ENCODE measurements at places on chromosomes 1 and 21.

GRCh38 chr1:121444096-121444495, 259.3 kb downstream of the SRGAP2C start:
- H3K4me1 ChIP-seq, result no peaks in the 10 kb centered on the region
- no peak for DNase-seq
- H3K27me3 ChIP-seq, result no peaks in the 10 kb centered on the region
- no peak overlapping the region for H3K27ac ChIP-seq
- H3K36me3 ChIP-seq, result no peaks in the 10 kb centered on the region
- no peak overlapping the region for H3K4me3 ChIP-seq

- no peak overlapping the region for H3K27ac ChIP-seq
- DNase-seq, result no peak
These were observed 53.2 kb upstream of the SYNC start for GRCh38 chr1:32755810-32756159.

DNA sequence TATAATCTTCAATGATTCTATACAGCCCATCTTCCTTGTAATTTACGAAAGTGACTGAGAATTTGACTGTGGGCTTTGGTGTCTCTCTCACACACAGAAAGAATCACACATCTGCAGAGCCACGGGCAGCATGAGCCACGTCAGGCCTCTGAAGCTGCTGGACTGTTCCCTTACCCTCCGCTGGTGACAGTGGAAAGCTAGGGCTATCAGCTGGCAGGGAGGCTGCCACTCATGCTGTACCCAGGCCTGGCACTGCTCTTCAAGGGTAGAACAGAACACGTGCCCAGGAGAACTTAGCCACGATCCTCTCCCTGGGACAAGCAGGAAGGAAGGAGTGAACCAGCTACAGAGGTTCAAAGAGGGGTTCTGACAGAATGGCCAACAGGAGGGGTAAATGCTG, 90.7 kb downstream of the JAK1 start:
- H3K27ac ChIP-seq, result no peak overlapping the region
- no peak overlapping the region for H3K4me3 ChIP-seq
- H3K36me3 ChIP-seq, result peaks cover 15% of the 10 kb centered on the region
- no peaks in the 10 kb centered on the region for H3K4me1 ChIP-seq

GRCh38 chr1:3539707-3540425, 71.4 kb downstream of the MEGF6 start:
- peaks cover 49% of the 10 kb centered on the region for H3K4me1 ChIP-seq
- peak overlapping the region; percentile 67 for H3K27ac ChIP-seq
- no peak for DNase-seq
- H3K4me3 ChIP-seq, result no peak overlapping the region
- peaks cover 11% of the 10 kb centered on the region for H3K36me3 ChIP-seq

DNA sequence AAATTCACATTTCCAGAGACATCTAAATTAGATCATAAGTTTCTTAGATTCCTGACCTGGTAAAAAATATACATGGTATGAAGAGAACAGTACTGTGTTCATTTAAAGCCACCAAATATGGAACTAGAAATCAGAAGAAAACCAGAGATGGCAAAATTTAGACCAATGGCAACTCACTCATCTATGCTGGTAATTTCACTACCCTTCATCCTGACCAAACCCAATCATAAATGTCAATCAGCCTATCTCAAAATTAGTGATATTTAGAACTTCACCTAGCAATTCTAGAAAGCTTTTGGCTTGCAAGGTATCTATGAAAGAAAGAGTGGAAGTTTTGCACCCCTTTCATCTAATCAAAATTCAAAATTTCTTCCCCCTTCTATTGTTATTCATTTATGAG, 107.7 kb downstream of the NIBAN1 start:
- H3K4me3 ChIP-seq, result no peak overlapping the region
- no peaks in the 10 kb centered on the region for H3K4me1 ChIP-seq
- H3K36me3 ChIP-seq, result no peaks in the 10 kb centered on the region
- H3K27ac ChIP-seq, result no peak overlapping the region
- no peaks in the 10 kb centered on the region for H3K27me3 ChIP-seq

DNA sequence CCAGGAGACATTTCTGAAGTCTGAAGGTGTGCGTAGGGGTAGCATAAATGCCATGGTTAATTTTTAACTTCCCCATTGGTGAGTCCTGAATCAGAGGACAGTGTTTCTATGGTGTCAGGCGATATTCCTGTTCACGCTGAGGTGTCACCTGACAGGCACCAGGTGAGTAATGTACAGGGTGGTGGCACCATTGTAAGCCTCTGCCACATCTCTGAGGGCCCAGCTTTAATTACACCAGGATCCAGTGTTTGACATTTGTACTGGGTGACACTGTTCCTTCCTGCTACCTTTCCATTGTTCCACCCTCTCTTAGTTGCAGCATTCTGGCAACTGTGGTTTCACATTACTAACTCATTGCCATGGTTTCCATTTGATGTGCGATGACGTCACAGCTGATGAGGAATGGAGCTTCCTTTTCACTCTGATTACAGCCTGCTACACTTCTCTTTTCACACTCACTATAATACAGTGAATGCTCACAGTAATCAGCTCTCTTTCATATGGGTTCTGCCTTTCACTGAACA, 40.6 kb upstream of the MARK1 start:
- no peaks in the 10 kb centered on the region for H3K4me1 ChIP-seq
- no peak overlapping the region for H3K27ac ChIP-seq
- H3K36me3 ChIP-seq, result no peaks in the 10 kb centered on the region
- no peak for DNase-seq

GRCh38 chr1:43305926-43306687, 5.3 kb downstream of the TIE1 start:
- H3K4me1 ChIP-seq, result peaks cover 18% of the 10 kb centered on the region
- no peak overlapping the region for H3K27ac ChIP-seq
- no peak for DNase-seq
- H3K4me3 ChIP-seq, result no peak overlapping the region
- no peaks in the 10 kb centered on the region for H3K36me3 ChIP-seq
- H3K27me3 ChIP-seq, result no peaks in the 10 kb centered on the region

DNA sequence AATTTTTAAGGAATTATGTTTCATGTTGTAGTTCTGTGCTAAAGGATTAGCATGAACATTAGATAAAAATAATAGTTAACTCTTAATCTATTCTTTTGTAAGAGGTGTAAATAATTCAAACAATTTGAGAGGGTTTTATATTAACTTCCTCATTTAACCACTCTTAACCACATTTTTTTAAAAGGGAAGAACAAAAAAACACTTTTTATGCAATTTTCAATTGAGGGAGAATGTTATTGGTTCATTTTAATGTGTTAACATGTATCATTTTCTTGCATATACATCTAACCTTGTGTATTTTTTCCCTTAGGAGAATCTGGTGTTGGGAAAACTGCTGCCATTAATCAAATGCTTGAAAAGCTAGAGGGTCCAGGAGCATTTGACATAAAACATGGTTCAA, 169.0 kb downstream of the LBR start:
- H3K27ac ChIP-seq, result no peak overlapping the region
- H3K36me3 ChIP-seq, result no peaks in the 10 kb centered on the region
- H3K4me1 ChIP-seq, result no peaks in the 10 kb centered on the region
- no peak overlapping the region for H3K4me3 ChIP-seq
- no peaks in the 10 kb centered on the region for H3K27me3 ChIP-seq

- H3K27ac ChIP-seq, result no peak overlapping the region
- peaks cover 9% of the 10 kb centered on the region for H3K4me1 ChIP-seq
- H3K4me3 ChIP-seq, result no peak overlapping the region
- no peak for DNase-seq
These were observed 12.6 kb upstream of the LAMTOR5 start for GRCh38 chr1:110420023-110420662.

DNA sequence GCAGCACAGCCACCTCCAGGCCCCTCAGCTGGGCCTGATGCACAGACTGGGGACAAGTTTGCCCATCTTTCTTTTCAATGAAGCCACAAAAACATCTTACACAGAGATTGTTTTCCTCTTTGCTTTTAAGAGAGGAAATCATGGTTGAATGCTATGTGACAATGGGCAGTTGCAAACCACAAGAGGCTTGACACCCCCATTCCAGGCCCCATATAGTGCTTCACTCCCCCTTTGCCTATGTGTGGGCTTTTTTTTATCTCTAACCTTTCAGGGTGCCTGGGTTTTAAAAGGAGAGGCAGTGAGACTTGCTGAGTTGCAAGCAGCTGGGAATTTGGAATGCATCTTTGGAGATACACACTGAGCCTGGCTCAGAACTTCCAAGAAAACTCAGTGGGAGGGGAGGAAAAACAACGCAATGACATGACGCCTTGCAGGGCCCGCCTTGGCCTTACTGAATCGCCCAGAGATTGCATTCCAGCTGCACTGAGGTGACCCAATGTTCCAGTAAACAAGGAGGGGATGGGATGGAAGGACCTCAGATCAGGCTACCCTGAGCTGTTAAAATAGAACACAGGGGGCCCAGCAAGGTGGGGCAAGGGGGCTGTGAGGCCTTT, 145.2 kb upstream of the ZNF648 start:
- H3K4me3 ChIP-seq, result no peak overlapping the region
- H3K27me3 ChIP-seq, result no peaks in the 10 kb centered on the region
- no peaks in the 10 kb centered on the region for H3K36me3 ChIP-seq

GRCh38 chr1:37477946-37478345, 3.6 kb downstream of the ZC3H12A start:
- DNase-seq, result no peak
- H3K27ac ChIP-seq, result no peak overlapping the region
- peaks cover 49% of the 10 kb centered on the region for H3K4me1 ChIP-seq
- H3K27me3 ChIP-seq, result peaks cover 9% of the 10 kb centered on the region
- H3K4me3 ChIP-seq, result no peak overlapping the region

- H3K4me1 ChIP-seq, result peaks cover 22% of the 10 kb centered on the region
- no peaks in the 10 kb centered on the region for H3K27me3 ChIP-seq
- H3K36me3 ChIP-seq, result peaks cover 14% of the 10 kb centered on the region
- no peak for DNase-seq
These were observed 189.5 kb downstream of the SIPA1L2 start for GRCh38 chr1:232440325-232441035.

GRCh38 chr1:186775881-186776560, 52.7 kb upstream of the PLA2G4A start:
- no peaks in the 10 kb centered on the region for H3K36me3 ChIP-seq
- no peak overlapping the region for H3K27ac ChIP-seq
- no peaks in the 10 kb centered on the region for H3K4me1 ChIP-seq
- no peaks in the 10 kb centered on the region for H3K27me3 ChIP-seq
- H3K4me3 ChIP-seq, result no peak overlapping the region

DNA sequence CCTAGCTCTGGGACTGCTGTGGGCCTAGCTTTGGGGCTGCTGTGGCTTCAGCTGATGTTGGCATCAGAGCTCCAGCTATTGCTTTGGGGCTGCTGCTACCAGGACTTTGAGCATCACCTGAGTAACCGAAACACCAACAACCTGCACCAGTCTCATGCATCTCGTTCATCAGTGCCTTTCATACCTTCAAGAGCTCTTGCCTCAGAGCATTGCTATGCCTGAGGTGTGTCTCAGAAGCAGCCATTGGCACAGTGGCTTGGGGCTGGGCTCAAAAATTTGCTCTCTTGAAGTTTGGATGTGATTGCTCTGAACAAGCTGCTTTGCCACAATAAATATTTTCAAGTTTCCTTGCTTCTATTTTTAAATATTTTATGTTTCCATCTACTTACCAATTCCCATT, 6.7 kb upstream of the LCE2D start:
- no peaks in the 10 kb centered on the region for H3K36me3 ChIP-seq
- H3K27me3 ChIP-seq, result no peaks in the 10 kb centered on the region
- no peak for DNase-seq
- H3K27ac ChIP-seq, result no peak overlapping the region
- no peaks in the 10 kb centered on the region for H3K4me1 ChIP-seq

DNA sequence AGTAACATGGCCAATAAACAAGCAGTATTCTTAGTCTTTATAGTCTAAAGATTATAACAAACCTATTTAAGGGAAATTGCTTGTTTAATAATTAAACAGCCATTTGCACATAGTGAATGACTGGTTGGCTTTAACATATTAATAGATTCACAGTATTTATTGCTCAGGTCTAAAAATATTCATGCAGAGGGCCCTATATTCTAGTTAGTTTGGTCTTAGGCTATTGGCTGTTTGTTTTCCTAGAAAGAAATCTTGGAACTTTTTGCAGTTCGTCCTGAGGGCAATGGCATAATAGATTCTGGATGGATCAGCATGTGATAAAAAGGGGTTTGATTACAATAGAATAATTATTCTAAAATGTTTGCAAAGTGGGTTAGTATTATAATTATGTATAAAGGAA, 34.7 kb downstream of the BACH1 start:
- no peak overlapping the region for H3K4me3 ChIP-seq
- H3K36me3 ChIP-seq, result peaks cover 10% of the 10 kb centered on the region
- H3K27me3 ChIP-seq, result no peaks in the 10 kb centered on the region
- no peak for DNase-seq

DNA sequence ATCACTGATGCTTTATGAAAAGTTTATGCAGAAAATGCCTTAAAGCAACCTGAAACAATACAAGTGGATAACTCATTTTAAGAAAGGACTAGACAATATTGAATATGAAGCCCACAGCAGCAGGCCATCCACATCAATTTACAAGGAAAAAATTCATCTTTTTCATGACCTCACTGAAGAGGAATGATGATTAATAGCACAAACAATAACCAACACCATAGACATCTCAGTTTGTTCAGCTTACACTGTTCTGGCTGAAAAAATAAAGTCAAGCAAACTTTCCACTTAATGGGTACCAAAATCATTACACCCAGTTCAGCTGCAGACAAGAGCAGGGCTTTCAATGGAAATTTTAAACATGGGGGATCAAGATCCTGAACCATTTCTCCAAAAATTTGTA, 380.6 kb upstream of the NEGR1 start:
- H3K36me3 ChIP-seq, result no peaks in the 10 kb centered on the region
- DNase-seq, result no peak
- H3K4me1 ChIP-seq, result no peaks in the 10 kb centered on the region

- no peak overlapping the region for H3K4me3 ChIP-seq
- H3K27ac ChIP-seq, result no peak overlapping the region
- no peak for DNase-seq
- H3K36me3 ChIP-seq, result no peaks in the 10 kb centered on the region
- no peaks in the 10 kb centered on the region for H3K27me3 ChIP-seq
These were observed 98.1 kb downstream of the TM2D1 start for GRCh38 chr1:61626816-61627215.

- no peak overlapping the region for H3K27ac ChIP-seq
- peaks cover 8% of the 10 kb centered on the region for H3K36me3 ChIP-seq
- H3K27me3 ChIP-seq, result no peaks in the 10 kb centered on the region
- no peak overlapping the region for H3K4me3 ChIP-seq
- no peak for DNase-seq
These were observed 146.7 kb downstream of the CSMD2 start for GRCh38 chr1:34018285-34018684.

GRCh38 chr1:245247801-245248200, 93.0 kb downstream of the KIF26B start:
- DNase-seq, result no peak
- no peak overlapping the region for H3K4me3 ChIP-seq
- H3K27ac ChIP-seq, result no peak overlapping the region
- H3K4me1 ChIP-seq, result peaks cover 5% of the 10 kb centered on the region
- H3K27me3 ChIP-seq, result no peaks in the 10 kb centered on the region

GRCh38 chr21:43585514-43585913, 73.8 kb downstream of the HSF2BP start:
- no peaks in the 10 kb centered on the region for H3K36me3 ChIP-seq
- H3K27me3 ChIP-seq, result no peaks in the 10 kb centered on the region
- no peak overlapping the region for H3K4me3 ChIP-seq
- no peak for DNase-seq
- no peak overlapping the region for H3K27ac ChIP-seq

- H3K27ac ChIP-seq, result no peak overlapping the region
- H3K4me3 ChIP-seq, result no peak overlapping the region
- H3K4me1 ChIP-seq, result peaks cover 5% of the 10 kb centered on the region
- H3K36me3 ChIP-seq, result no peaks in the 10 kb centered on the region
- DNase-seq, result peak; percentile 78
- H3K27me3 ChIP-seq, result no peaks in the 10 kb centered on the region
These were observed 38.2 kb downstream of the ARHGEF11 start for GRCh38 chr1:157007306-157007705.

GRCh38 chr1:28364888-28365287, 4.7 kb upstream of the PHACTR4 start:
- no peak overlapping the region for H3K4me3 ChIP-seq
- peaks cover 3% of the 10 kb centered on the region for H3K4me1 ChIP-seq
- no peak overlapping the region for H3K27ac ChIP-seq
- no peaks in the 10 kb centered on the region for H3K27me3 ChIP-seq
- no peak for DNase-seq

Measured in spinal cord (tissue), 10 donors.